ENCODE measurements at places on chromosomes 7 and 10. TPM values are rescaled to one million over a fixed set of nuclear protein-coding genes. Genes with fewer than 3 reads are reported as not detected.

Gene ARHGEF5
- 11.0 TPM for total RNA-seq

DNA sequence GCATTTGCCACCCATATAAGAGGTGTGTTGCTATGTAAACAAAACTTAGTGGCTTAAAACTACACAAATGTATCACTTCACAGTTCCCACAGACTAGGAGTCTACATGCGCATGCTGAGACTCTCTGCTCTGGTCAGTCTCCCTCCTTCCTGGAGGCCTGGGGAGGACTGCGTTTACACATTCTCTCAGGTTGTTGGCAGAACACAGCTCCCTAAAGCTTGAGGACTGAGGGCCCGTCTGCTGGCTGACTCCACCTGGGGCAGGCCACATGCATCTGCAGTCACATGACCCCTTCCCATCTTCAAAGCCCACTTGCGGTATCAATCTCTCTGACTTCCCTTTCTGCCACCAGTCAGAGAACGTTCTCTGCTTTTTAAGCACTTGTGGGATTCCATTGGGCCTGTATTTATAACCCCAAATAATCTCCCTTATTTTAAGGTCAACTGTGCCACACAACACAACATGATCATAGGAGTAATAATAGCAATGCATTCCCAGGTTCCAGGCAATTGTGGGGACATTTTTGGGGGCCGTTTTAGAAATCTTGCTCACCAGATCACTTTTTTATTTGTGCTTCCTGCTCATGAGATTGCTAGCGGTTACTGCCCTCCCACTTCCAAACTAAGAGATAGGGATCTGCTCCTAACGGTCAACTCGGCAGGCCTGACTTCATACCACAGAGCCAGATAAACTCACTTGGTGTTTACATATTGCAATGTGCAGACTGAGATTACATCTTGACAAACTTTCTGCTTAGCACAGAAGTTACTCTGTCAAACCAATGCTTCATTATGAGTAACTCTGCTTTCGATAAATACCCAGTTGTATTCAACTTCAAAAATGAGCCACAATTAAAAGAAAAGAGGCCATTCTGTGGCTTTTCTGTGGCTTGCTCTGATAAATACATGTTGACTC lies 96.3 kb downstream of the ALOX5 start:
- peaks cover 28% of the 10 kb centered on the region for H3K4me1 ChIP-seq
- peak; percentile 73 for DNase-seq
- peak overlapping the region; percentile 78 for H3K27ac ChIP-seq
- H3K36me3 ChIP-seq = no peaks in the 10 kb centered on the region

GRCh38 chr7:85101347-85101746 lies 85.5 kb downstream of the SEMA3D start:
- no peaks in the 10 kb centered on the region for H3K27me3 ChIP-seq
- no peaks in the 10 kb centered on the region for H3K4me1 ChIP-seq
- no peak for DNase-seq
- H3K27ac ChIP-seq = no peak overlapping the region
- H3K4me3 ChIP-seq = no peak overlapping the region
- no peaks in the 10 kb centered on the region for H3K36me3 ChIP-seq

Gene PDE6C
- total RNA-seq = not detected

DNA sequence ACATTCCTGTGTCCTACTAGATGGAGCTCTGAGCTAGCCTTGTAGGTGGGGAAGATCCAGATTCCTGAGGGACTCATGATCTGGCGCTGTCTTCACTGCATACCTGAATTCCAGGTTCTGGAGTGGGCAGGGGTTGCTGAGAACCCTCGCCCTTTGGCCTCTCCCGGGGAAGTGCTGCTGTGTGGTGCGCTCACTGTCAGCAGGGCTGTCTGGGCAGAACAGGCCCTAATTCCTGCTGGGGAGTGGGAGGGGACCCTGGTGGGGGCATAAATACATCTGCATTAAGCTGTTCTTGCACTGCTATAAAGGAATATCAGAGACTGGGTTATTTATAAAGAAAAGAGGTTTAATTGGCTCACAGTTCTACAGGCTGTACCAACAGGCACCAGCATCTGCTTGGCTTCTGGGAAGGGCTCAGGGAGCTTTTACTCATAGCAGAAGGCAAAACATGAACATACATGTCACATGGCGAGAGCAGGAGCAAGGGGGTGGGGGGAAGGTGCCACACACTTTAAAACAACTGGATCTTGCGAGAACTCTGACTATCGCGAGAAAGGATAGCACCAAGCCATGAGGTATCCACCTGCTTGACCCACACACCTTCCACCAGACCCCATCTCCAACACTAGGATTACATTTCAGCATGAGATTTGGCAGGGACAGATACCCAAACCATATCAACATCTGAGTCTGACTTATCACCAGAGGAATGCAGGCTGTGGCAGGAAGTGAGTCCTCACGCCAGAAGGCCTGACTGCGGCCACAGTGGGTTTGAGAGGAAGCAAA lies 115.0 kb downstream of the ADCY1 start:
- H3K36me3 ChIP-seq = no peaks in the 10 kb centered on the region
- no peaks in the 10 kb centered on the region for H3K27me3 ChIP-seq
- no peak overlapping the region for H3K27ac ChIP-seq
- H3K4me3 ChIP-seq = no peak overlapping the region
- DNase-seq = no peak

- peaks cover 4% of the 10 kb centered on the region for H3K27me3 ChIP-seq
- no peak overlapping the region for H3K4me3 ChIP-seq
- no peak for DNase-seq
- peaks cover 23% of the 10 kb centered on the region for H3K4me1 ChIP-seq
Observed at GRCh38 chr10:122298206-122298597, 27.1 kb downstream of the BTBD16 start.

Gene HMX2
- total RNA-seq = not detected

- H3K4me3 ChIP-seq = no peak overlapping the region
- H3K27me3 ChIP-seq = peaks cover 16% of the 10 kb centered on the region
- DNase-seq = no peak
- H3K36me3 ChIP-seq = no peaks in the 10 kb centered on the region
Observed at GRCh38 chr7:30983914-30984247, 20.1 kb downstream of the GHRHR start.

DNA sequence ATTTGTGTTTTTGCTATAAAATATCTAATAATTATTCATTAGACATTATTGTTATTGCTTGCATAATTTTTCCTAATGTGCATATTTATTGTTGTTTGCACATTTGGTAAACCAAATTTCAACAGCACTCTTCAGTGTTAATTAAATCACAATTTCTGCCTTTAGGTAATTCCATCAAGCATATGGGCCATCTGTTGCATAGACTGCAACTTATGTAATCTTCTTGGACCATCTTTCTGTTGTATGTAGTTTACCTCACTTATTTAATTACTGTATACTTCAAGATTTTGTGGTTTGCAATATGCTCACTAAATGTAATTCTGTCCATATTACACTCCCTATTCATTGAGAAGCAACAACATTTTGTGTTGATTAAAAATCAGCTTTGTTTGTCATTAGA lies 1360.1 kb downstream of the REEP3 start:
- H3K36me3 ChIP-seq = no peaks in the 10 kb centered on the region
- DNase-seq = no peak
- H3K4me1 ChIP-seq = no peaks in the 10 kb centered on the region
- no peak overlapping the region for H3K4me3 ChIP-seq
- no peak overlapping the region for H3K27ac ChIP-seq

Gene PALD1
- 1.2 TPM for total RNA-seq

DNA sequence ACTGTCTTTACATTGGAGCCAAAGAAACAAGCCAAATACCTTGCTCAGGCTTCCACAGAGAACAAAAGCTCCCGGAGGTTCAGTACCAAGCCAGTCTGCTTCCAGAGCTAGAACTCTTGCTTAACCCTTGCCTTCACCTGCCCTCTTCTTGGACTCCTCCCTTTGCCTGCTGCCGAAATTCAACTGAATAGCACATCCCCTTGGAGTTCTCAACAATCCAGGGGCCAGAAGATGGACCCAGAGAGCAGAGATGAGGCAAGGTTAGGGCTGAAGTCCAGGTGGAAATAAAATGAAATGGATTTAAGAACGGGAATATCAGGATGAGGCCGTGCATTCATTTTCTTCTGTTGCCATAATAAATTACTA lies 876 bp upstream of the PIK3AP1 start:
- peaks cover 15% of the 10 kb centered on the region for H3K27me3 ChIP-seq
- peak overlapping the region; percentile 78 for H3K4me3 ChIP-seq
- H3K4me1 ChIP-seq = peaks cover 21% of the 10 kb centered on the region
- no peak for DNase-seq
- H3K36me3 ChIP-seq = no peaks in the 10 kb centered on the region

GRCh38 chr10:61000769-61001730 lies 57.1 kb upstream of the RHOBTB1 start:
- no peak overlapping the region for H3K27ac ChIP-seq
- no peaks in the 10 kb centered on the region for H3K36me3 ChIP-seq
- no peak for DNase-seq
- H3K27me3 ChIP-seq = peaks cover 62% of the 10 kb centered on the region

- H3K27me3 ChIP-seq = peaks cover 24% of the 10 kb centered on the region
- no peaks in the 10 kb centered on the region for H3K36me3 ChIP-seq
- H3K4me3 ChIP-seq = no peak overlapping the region
- no peaks in the 10 kb centered on the region for H3K4me1 ChIP-seq
Observed at GRCh38 chr10:34821587-34822585, 6.8 kb upstream of the PARD3 start.

- H3K4me1 ChIP-seq = no peaks in the 10 kb centered on the region
- no peak for DNase-seq
- no peak overlapping the region for H3K4me3 ChIP-seq
- peaks cover 7% of the 10 kb centered on the region for H3K27me3 ChIP-seq
- no peaks in the 10 kb centered on the region for H3K36me3 ChIP-seq
- no peak overlapping the region for H3K27ac ChIP-seq
Observed at GRCh38 chr7:112072541-112073245, 133.5 kb downstream of the DOCK4 start.

GRCh38 chr7:29970158-29970557 lies 19.4 kb downstream of the SCRN1 start:
- no peak overlapping the region for H3K27ac ChIP-seq
- peaks cover 18% of the 10 kb centered on the region for H3K4me1 ChIP-seq
- no peak for DNase-seq
- H3K36me3 ChIP-seq = no peaks in the 10 kb centered on the region
- no peak overlapping the region for H3K4me3 ChIP-seq

Gene LRRC61
- total RNA-seq = 14.9 TPM

DNA sequence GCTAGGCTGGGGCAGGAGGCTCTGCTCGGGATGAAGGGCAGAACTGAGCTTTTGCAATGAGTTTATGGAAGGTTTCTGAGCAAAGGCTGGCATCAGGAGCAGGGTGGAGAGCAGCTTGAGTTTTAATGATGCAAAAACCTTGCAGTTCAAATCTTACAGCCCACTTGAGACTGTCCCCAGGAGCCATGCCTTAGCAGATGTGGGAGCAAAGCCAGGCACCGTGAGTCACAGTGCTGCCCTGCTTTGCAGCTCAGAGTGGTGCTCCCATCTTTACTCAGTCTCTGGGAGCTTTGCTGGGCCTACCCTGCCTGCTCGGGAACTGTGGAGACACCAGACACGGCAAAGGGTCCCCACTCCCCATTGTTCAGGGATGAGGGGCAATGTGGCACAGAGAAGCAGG lies 122.4 kb upstream of the NPS start:
- no peak overlapping the region for H3K4me3 ChIP-seq
- no peak overlapping the region for H3K27ac ChIP-seq
- H3K36me3 ChIP-seq = no peaks in the 10 kb centered on the region
- DNase-seq = no peak
